ENCODE measurements at places on chromosomes 13 and 19.

DNA sequence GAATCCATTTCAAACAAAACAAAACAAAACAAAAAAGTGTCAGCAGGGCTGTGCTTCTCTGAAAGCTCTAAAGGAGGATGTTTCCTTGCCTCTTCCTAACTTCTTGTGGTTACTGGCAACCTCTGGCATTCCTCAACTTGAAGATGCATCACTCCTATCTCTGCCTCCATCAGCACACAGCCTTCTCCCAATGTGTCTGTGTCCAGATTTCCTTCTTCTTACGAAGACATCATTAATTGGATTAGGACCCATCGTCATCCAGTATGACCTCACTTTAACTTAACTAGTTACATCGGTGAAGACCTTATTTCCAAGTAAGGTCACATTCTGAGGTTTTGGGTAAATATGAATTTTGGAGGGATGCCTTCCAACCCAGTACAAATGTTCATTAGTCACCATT is 33.8 kb upstream of the GTF2F2 start:
- no peaks in the 10 kb centered on the region for H3K36me3 ChIP-seq
- H3K4me1 ChIP-seq, result no peaks in the 10 kb centered on the region
- no peak for DNase-seq
- H3K27ac ChIP-seq, result no peak overlapping the region
- no peaks in the 10 kb centered on the region for H3K27me3 ChIP-seq

- H3K27me3 ChIP-seq, result no peaks in the 10 kb centered on the region
- no peaks in the 10 kb centered on the region for H3K4me1 ChIP-seq
- no peak for DNase-seq
Observed at GRCh38 chr19:18131841-18132596, 20.9 kb upstream of the PIK3R2 start.

DNA sequence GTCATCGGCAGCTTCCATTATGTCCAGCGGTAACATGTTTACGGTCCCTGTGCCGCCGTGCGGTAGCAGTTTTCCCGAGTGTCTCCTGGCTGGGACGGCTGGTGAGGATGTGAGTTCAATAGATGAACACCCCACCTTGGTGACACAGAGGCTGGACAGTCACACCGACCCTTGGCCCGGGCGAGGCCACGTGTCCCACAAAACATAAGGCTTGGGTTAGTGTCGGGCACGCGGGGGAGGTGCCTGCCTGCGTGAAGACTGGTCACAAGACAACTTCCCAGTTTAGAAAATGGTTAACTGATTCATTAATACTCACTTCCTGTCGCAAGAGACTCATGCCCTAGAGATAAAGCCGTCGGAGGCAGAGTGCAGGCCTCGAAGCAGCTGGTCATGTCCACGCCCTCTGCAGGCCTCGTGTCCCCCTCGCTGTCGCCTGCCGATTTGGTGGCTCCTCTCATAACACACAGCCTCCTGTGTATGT is 17.2 kb downstream of the RASA3 start:
- peak overlapping the region; percentile 65 for H3K27ac ChIP-seq
- peaks cover 70% of the 10 kb centered on the region for H3K4me1 ChIP-seq
- DNase-seq, result no peak
- H3K27me3 ChIP-seq, result no peaks in the 10 kb centered on the region
- no peak overlapping the region for H3K4me3 ChIP-seq
- H3K36me3 ChIP-seq, result peaks cover 34% of the 10 kb centered on the region

- DNase-seq, result no peak
- H3K4me3 ChIP-seq, result no peak overlapping the region
- peaks cover 5% of the 10 kb centered on the region for H3K36me3 ChIP-seq
- peaks cover 3% of the 10 kb centered on the region for H3K4me1 ChIP-seq
- H3K27ac ChIP-seq, result no peak overlapping the region
- H3K27me3 ChIP-seq, result no peaks in the 10 kb centered on the region
Observed at GRCh38 chr13:20825477-20825875, 51.7 kb upstream of the EEF1AKMT1 start.

GRCh38 chr13:104422668-104423067 is 1356.5 kb upstream of the SLC10A2 start:
- no peak overlapping the region for H3K27ac ChIP-seq
- DNase-seq, result no peak
- H3K36me3 ChIP-seq, result no peaks in the 10 kb centered on the region
- H3K27me3 ChIP-seq, result no peaks in the 10 kb centered on the region
- no peaks in the 10 kb centered on the region for H3K4me1 ChIP-seq

GRCh38 chr13:47129461-47129860 is 232.6 kb upstream of the HTR2A start:
- DNase-seq, result no peak
- no peaks in the 10 kb centered on the region for H3K36me3 ChIP-seq
- no peaks in the 10 kb centered on the region for H3K4me1 ChIP-seq
- no peak overlapping the region for H3K27ac ChIP-seq
- H3K4me3 ChIP-seq, result no peak overlapping the region
- H3K27me3 ChIP-seq, result no peaks in the 10 kb centered on the region

DNA sequence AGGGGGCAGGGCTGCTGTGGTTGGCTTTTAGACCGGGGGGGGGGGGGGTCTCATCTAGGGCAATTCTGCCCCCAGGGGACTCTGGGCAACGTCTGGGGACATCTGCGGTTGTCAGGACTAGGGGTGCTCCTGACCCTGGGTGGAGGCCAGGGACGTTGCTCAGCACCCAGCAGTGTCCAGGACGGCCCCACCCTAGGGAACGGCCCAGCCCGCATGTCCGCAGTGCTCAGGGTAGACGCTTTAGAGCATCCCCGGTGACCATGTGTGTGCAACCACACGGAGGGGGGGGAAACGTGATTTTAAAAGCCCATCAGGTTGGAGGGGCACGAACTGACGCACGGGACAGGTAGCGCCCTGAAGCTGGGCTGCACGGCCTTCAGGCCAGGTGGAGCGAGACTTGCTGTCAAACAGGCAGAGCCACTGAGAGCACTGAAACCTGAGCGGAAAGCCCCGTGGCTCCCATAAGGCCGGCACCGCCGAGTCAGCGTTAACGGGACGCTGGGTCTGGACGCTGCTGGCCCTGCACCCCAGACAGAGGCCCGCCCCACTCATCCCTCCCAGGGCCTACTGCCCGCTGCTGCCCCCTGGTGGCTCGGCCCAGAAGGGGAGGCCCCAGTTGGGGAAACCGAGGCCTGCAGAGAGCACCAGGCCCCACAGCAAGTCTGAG is 8.3 kb downstream of the CACTIN start:
- peaks cover 17% of the 10 kb centered on the region for H3K36me3 ChIP-seq
- H3K4me1 ChIP-seq, result no peaks in the 10 kb centered on the region

DNA sequence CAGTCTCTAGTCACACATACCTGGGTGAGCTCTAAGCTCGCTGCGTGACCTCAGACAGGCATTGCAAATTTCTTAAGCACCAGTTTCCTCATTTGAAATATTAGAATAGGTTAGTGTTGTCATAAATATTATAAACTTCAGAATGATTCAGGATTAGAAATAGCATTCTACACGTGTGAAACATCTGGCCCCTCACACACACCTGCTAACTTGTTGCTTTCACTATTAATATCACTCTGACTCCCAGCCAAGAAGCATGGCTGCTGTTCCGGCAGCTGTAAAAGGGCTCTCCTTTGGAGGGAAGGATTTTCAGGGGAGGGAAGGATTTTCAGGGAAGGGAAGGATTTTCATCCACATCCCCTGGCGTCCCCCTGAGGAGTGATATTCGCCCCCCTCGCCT is 161.3 kb upstream of the GPR12 start:
- DNase-seq, result no peak
- no peak overlapping the region for H3K4me3 ChIP-seq
- no peaks in the 10 kb centered on the region for H3K36me3 ChIP-seq
- H3K4me1 ChIP-seq, result no peaks in the 10 kb centered on the region
- H3K27ac ChIP-seq, result no peak overlapping the region
- peaks cover 4% of the 10 kb centered on the region for H3K27me3 ChIP-seq

DNA sequence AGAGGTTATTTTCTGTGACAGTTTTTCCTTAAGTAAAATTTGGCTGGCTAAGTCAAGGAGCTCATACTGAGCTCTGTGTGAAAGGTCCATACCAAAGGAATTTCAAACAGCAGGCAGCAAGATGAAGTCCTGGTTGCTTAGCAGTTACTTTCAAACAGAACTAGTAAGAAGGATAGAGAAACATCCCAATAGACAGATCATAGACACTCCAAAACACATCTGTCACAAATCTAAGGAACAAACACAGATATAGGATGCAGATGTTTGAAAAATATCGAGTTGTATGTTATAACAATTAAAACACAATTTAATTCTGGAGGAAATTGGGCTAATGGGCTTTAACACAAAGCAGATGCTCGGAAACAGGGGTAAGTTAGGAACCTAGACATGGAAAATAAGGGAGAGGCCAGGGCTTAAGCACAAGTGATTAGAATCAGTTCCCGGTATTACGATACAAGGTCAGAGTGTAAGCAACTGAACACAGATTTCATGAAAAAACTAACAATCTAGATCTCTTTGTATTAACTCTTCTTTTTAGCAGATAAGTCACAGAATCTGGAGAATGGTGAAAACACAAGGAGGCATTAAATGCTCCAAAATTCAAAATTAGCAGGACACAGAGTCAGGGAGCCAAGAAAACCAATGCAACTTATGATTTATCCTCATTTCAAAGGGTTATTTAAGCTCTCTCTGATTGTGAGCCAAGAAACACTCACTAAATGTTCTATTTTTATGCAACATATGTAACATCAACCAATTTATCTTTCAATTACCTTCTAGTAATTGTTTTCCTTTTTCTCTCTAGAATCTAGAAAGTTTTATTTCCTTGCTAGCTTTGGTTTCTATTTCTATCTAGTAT is 1992.9 kb upstream of the PCDH20 start:
- H3K4me1 ChIP-seq, result no peaks in the 10 kb centered on the region
- DNase-seq, result no peak
- H3K36me3 ChIP-seq, result no peaks in the 10 kb centered on the region
- H3K4me3 ChIP-seq, result no peak overlapping the region
- no peak overlapping the region for H3K27ac ChIP-seq
- no peaks in the 10 kb centered on the region for H3K27me3 ChIP-seq

DNA sequence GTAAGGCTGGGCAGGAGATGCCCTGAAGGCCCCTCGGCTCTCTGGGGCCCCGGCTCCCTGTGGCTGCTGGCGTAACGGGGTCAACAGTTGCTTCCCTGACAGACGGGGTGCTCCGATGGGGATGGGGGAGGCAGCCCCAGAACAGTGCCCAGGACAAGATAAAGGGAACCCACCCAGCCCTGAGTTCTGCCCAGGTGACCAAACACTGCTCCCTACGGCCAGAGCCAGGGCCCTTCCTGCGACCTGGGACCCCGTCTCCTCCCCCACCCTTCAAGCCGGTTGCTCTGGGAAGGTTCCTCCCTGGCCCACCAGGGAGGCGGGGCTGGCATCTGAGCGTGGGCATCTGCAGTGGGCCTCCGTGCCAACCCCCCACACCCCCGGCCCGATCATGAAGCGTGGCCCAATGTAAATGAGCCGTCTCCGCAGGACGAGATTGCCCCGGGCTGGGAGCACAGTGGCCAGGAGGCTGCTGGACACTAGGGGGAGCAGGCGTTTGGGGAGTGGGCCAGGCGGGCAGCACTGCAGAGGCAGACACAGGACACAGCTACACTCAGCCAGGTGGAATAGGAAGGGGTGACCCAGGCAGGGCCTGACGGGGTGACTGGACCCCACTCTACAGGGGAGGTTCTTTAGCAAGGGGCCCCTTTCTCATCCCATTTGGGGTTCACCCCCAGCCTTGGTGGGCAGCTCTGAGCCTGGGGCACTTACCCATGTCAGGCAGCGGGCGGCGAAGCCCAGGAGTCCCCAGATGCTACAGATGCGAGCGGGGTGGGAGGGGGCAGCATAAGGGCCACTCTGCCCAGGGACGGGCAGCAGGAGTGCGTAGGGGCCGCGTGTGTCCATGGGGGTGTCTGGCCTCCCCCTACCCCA is 1.2 kb upstream of the NKPD1 start:
- DNase-seq, result no peak
- H3K4me3 ChIP-seq, result no peak overlapping the region
- no peak overlapping the region for H3K27ac ChIP-seq
- H3K27me3 ChIP-seq, result no peaks in the 10 kb centered on the region
- H3K4me1 ChIP-seq, result peaks cover 17% of the 10 kb centered on the region

GRCh38 chr13:95924389-95924994 is 128.7 kb downstream of the UGGT2 start:
- no peak overlapping the region for H3K27ac ChIP-seq
- no peaks in the 10 kb centered on the region for H3K27me3 ChIP-seq
- no peak for DNase-seq
- H3K4me3 ChIP-seq, result no peak overlapping the region
- H3K36me3 ChIP-seq, result no peaks in the 10 kb centered on the region
- H3K4me1 ChIP-seq, result no peaks in the 10 kb centered on the region

GRCh38 chr13:39777527-39778061 is 122.1 kb downstream of the COG6 start:
- no peak overlapping the region for H3K4me3 ChIP-seq
- no peaks in the 10 kb centered on the region for H3K36me3 ChIP-seq
- peaks cover 15% of the 10 kb centered on the region for H3K4me1 ChIP-seq
- H3K27me3 ChIP-seq, result no peaks in the 10 kb centered on the region
- no peak overlapping the region for H3K27ac ChIP-seq

All from CD4-positive, CD25-positive, alpha-beta regulatory T cell (primary cell).